Bronchial epithelial cell (primary cell): ENCODE measurements at places on chromosomes 12 and 14. TPM values are rescaled to one million over a fixed set of nuclear protein-coding genes. Genes with fewer than 3 reads are reported as not detected.
A peak's percentile ranks its signal among the peaks of the same experiment; 100 is the strongest.

DNA sequence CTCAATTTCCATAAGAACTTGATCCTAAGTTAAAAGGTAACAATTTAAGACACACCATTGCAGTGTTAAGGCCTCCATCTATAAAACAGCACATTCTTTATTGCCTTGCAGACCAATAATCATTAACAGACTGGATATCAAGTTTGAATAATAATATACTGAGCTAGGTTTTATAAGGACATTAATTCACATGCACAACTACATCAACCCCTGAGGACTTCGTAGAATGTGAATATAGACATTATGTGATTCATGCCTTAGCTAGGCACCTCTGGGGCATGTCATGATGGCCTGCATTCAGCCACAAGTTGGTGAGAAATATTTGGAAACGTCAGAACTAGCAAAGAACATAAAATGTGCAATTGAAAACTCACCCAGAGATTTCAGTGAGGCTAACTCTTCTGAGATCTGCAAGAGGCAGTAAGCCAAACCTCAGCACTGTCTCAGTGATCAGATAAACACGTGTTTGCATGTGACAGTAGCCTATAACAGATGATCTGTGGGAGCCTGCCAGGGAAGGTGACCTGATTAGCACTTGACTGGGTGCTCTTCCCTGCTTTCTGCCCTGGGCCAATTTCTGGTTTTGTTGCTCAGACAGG, 492.2 kb downstream of the FLRT2 start:
- no peak for DNase-seq

- DNase-seq = peak; percentile 60
These were observed 29.1 kb downstream of the SLC39A9 start for GRCh38 chr14:69427596-69427995.

GRCh38 chr14:87349921-87350320, 643.1 kb downstream of the GALC start:
- no peak for DNase-seq

DNA sequence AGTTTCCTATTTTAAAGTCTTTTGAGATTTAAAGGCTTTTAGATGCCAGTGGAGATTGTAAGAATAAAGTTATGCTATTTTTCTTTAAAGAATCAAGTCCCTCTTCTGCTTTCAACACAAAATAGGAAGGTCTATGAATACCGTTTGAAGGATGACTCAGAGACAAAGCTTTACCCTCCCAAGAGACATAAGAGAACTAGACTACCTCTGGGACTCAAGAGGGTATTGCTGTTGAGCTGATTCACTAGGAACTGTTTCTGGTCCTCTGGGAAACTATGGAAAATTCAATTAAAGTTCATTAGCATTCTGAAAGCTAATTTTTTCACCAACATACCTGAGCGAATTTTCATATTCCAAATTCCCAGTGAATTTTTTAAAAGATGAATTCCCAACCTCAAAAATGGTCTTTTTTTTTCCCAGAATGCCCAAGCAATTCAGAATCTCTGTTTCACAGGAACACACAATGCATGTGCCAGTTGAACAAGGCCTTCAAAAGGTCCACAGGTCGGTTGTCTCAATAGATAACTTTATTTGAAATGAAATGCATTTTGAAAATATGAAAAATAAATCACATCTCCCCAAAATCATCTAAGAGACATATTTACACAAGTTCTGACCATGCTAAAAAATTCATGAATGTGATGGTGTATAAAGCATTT, 6.5 kb downstream of the PHLDA1 start:
- DNase-seq = peak; percentile 83

DNA sequence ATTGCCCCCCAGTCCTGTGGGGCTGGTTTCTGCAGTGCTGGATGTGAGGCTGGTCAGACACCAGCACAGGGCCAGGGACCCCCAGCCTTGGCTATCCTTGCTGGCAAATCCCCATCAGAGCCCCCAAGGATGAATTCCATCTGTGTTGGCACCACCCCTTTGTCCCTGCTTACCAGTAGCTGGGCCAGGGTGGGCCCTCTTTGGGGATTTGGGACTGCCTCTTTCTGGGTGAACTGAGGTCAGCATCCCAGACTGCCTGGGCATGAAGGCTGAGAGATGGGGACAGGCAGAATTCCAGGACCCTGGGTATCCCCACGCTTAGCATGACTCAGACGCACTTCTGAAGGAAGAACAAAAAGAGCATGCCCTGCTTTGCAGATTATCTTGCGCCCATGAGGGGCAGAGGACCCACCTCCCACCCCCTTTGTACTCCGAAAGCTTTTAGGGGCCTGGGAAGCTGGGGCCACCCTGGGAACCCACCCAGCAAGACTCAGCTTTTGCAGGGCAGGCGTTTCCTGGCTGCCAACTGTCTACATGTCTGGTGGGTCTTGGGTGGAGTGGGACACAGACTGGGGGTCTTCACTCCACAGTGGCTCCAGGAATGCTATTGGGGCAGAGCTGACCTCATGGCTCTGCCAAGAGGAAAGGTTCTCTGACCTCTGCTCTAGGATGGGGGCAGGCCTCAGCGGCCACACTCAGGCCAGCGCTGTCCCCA, 26.8 kb downstream of the RFLNA start:
- DNase-seq = peak; percentile 15

GRCh38 chr12:121238604-121239350, 28.8 kb downstream of the P2RX4 start:
- DNase-seq = no peak

GRCh38 chr12:53115891-53116648, 12.8 kb downstream of the SOAT2 start:
- no peak for DNase-seq

Gene CLEC4D
- total RNA-seq = not detected in 2 replicates

Gene CLEC2D
- 1.9 and 2.6 TPM in 2 replicates for total RNA-seq

Gene NKX2-8
- 0.26 and 1.7 TPM in 2 replicates for total RNA-seq

Gene PIANP
- total RNA-seq = not detected in 2 replicates

Gene GLT1D1
- not detected in 2 replicates for total RNA-seq
